Activated CD8-positive, alpha-beta memory T cell treated with anti-CD3 and anti-CD28 coated beads for 24 hours (primary cell): ENCODE measurements at places on chromosomes 1 and 21.
A peak's percentile ranks its signal among the peaks of the same experiment; 100 is the strongest.

DNA sequence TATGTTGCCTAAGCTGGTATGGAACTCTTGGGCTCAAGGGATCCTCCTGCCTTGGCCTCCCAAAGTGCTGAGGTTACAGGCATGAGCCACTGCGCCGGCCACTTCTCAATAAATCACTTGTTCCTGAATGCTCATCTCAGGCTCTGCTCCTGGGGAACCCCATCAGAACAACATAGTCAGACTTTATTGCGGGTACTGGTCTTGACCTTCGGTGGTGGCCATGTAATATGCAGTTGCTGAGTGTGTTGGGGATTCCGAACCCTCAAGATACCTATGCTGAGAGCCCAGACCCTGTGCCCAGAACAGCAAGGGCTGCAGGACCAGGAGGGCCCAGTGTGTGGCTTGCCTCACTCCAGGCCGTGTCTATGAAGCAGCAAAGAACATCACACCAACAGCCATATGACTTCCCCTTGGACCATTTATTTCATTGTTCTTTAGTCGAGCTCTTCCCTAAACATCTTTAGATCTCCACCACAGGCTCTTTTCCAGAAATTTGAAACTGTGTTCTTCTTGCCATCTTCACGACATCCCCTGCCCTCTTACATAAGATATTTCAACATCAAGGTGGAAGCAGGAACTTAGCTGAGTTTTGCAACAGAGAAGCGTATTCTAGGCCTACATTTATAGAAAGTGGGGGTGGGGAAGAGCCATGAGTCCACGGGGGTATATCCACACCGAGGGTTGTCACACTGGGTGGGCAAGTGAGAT is 12.7 kb upstream of the SDHB start:
- DNase-seq, result no peak

DNA sequence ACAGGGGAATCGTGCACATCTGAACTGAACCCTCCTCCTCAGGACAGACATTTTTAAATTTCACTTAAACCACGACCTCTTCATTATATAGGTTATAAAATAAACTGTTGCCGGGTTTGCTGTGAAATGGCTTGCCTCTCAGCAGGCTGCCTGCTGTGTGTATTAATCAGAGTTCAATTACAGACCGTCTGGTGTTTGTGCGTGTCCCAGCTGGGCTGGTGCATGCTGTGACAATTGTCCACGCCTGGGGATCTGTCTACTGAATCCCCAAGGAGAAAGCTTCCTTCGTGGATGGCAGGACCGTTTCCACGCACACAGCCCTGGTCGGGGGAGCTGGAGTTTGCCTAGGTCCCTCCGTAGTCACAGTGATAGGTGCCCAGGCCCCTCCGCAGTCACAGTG is 13.4 kb upstream of the AGPAT3 start:
- DNase-seq, result no peak

DNA sequence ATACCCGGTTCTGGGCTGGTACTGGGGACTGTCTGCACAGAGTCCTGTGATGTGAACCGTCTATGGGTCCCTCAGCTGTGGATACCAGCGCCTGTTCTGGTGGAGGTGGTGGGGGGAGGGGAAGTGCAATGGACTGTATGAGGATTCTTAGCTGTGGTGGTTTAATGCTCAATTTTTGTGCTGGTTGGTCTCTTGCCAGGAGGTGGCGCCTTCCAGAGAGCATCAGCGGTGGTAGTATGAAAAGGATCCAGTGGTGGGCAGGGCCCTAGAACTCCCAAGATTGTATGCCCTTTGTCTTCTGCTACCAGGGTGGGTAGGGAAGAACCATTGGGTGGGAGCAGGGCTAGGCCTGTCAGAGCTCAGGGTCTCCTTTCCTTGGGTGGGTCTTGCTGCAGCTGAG is 89.4 kb upstream of the B3GALT2 start:
- no peak for DNase-seq

- DNase-seq, result no peak
Measured at GRCh38 chr1:47983691-47984090, 13.5 kb downstream of the TRABD2B start.

- DNase-seq, result peak; percentile 85
Measured at GRCh38 chr1:217630711-217631591, at the start of the genes GPATCH2 and SPATA17. GPATCH2 (minus strand) TSS chr1:217631090; CDS start chr1:217630971, 119 bp downstream. SPATA17 (plus strand) TSS chr1:217631344; CDS start chr1:217631379, 35 bp downstream.

DNA sequence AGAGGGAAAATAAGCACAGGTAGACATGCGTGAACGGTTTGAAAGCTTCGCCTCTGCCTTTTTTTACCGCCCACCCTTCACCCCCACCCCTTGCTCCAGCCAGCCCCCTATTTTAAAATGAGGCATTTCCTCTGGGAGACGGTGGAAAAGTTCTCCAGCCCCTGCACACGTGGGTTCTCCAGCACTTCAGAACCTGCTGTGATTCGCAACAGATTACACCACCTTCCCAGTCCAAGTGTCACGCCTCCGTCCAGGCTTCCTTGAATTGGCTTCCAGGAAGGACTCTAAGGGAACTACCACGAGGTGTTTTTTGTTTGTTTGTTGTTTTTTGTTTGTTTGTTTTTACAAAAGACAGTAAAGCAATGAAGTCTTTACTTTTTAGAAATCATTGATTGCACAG is 2.6 kb downstream of the LRRC7 start:
- no peak for DNase-seq

DNA sequence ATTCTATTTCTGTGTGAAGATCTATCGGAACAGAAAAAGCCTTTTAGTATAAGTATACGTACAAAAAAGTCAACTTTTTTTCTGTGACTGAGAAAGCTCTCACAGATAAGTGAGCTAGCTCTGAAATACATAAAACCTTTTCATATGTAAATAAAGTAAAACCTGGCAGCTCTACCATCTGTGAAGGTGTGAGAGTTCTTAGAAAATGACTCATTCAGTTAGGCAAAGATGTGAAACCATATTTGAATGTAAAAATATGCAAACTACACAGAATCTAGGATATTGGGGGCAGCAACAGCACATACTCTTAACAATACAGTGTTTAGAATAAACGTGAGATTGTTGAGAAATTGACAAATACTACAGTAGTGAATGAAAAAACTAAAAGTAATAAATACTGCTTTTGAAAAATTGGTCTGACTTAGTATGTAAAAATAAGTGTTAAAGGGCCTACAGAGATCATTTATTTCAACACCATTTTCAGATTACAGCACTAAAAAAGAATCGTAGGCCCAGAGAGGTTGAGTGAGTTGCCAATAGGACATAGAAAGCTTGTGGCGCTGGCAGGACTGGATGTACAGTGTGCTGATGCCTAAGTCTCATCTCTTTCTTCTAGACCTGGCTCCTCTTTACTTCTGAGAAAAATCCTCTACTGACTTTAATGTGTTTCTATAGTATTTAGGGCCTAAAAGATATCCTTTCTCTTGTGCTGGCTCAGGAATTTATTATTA is 19.8 kb downstream of the ATP6V1G3 start:
- DNase-seq, result no peak

DNA sequence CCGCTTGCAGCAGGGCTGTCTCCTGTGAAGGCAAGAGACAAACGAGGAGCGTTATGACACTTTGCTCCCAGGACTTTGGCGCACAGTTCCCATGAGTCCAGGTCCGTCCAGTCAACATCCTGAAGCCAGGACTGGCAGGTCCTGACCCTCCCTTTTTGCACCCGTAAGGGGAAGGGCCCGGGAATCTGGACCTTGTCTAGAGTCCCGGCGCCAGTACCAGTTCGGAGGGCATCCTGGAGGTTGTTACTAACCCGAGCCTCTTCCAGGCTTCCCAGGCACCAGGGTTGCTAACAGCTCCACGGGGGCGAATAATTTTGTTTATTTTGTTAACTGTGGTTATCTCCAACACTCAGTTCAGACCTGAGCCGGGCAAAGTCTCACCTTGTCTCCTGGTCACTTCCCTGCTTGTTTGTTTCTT is 682 bp upstream of the RWDD3 start:
- DNase-seq, result peak; percentile 57

DNA sequence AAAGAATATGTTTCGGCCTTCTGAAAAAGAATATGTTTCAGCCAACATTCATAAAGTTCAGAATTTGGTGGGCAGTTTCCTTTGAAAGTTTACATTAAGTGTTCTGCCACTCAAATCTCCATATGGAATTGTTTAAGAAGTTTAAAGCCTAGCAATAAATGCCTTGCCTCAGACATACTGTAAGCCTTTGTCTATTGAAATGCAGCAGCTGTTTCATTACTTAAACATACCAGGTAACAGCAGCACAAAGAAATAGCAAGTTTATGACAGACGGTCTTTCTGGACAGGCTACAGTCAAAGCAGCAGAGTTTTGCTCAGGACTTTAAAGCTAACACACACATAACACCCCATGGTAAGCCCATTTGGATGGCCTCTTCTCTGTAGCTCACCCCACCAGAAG is 38.5 kb upstream of the C1orf105 start:
- DNase-seq, result no peak

DNA sequence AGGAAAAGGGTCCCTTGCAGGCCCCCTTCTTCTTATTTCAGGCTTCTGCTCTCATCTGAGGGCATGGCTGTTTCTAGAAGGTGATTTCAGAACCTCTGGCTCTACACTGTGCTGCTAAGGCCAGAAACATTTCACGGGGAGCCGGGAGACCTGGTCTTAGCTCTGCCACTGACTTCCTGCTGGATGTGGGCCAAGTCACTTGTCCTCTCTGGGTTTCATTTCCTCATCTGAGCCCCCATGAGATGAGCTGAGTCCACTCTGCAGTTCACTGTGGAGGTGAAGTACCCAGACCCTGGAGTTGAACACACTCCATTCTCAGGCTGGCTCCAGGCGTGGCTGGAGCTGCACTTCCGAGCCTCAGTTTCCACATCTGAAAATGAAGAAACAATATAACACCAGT is 2.1 kb downstream of the PADI1 start:
- no peak for DNase-seq

DNA sequence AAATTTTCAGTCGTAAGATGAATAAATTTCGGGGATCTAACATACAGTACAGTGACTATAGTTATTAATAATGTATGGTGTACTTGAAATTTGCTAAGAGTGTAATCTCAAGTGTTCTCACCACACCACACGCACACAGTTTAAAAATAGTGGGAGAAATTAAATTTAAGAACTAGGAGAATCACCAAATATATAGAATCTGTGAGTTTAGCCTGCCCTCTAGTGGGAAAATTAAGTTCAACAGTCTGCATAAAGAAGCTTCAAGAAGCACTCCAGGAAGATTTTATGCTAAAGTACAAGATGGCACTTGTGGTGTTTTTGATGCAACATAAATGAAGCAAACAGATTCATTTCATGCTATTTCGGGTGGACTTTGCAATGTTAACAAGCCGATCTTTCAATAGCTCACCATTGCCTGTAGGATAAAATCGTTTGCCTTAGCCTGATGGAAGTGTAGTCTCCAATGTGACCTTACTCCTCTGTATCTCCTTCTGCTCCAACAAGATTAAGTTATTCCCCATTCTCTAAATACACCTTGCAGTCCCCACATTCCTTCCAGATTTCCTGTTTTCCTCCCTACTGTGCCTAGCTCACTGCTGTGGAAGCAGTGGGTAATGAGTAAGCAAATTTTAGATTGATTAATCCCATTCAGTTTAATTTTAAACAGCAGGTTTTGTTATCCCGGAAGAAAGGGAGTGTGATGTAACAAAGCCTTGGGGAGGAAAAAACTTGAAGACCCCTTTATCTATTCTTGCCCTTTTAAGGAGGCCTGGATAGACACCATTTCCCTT is 8.7 kb upstream of the PIK3C2B start:
- no peak for DNase-seq

DNA sequence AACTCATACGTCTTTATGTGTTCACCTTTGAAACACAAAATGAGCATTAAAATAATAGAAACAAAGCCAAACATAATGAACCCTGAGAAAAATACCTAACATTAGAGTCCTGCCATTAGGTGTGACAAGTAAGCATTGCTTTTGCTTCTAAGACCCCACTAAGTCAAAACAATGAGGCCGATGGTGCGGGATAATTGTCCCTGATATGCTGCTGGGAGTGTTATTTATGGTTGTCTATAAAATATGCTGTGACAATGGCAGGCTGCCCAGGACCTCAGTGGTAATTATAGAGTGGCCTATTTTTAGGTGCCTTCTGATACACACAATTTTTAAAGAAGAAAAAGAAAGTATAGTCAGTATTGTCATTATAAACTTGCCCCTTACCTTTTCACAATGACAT is 1423.1 kb downstream of the AMY1C start:
- no peak for DNase-seq

DNA sequence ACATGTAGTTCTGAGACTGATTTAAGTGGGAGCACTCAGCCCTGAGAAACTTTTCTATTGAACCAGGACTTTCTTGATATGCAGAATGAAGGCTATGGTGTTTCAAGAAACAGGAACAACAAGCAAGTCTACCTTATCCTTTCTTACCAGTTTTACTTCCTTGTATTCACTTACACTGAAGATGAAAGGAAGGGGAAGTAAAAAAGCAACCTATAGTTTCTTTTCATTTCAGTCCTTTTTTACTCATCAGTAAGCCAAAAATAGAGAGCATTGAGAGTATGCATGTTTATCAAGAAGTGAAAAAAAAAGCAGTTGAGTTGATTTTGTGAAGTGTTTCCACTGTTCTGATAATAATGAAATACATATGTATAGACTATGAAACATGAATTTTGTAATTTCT is 1010.3 kb downstream of the AMY1C start:
- no peak for DNase-seq

DNA sequence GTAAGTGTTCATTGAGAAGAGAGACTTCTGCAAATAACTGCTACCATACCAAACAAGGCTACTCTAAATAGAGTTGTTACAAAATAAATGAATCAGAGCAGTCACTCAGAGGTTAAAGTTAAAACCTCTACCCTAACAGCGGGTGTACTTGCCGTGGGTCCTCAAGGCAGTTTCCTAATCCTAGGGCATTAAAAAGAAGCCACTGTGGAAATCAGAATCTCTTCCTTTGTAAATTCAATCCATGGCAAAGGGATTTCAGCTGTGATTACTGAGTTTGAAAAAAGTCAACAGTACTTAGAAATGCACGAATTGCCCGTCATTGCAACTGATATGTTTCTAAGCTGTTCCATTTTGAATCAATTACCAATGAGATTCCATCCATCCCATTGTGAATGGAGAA is 13.5 kb downstream of the TBX15 start:
- no peak for DNase-seq

DNA sequence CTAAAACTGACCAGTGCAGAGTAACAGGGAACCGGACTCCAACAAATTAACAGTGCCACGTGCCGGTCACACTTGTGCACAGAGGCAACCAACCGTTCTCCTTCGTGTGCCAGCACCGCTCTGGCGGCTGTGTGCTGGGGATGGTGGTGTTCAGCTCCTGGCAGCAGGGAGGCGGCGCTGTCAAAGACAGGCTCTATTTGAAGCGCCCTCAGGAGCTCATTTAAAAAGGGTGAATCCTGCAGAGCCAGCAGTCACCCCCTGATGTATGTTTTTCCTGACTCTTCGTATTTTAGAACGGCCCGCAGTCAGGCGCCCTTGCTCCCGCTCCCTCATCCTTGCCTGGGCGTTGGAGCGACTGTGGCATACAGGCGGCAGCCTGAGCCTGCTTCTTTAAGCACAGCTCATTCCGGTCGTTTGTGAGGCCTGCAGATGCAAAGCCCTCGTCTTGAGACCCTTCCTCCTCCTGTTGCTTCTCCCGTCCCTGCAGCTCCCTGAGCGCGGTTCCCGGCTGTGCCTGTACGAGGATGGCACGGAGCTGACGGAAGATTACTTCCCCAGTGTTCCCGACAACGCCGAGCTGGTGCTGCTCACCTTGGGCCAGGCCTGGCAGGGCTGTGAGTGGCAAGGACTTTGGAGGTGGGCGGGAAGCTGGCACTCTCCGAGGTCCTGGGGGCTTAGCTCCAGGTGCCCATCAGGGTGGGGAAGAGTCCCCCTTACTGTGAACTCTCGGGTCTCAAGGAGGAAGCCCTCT is 1.1 kb downstream of the DFFB start:
- no peak for DNase-seq
